Tibial nerve (tissue), 4 donors: ENCODE measurements at places on chromosomes 4 and X. TPM values are rescaled to one million over a fixed set of nuclear protein-coding genes. Genes with fewer than 3 reads are reported as not detected.

The EGFL6 gene
- not detected for total RNA-seq

The GLRB gene
- total RNA-seq, result 0.78 TPM

The SERTM2 gene
- total RNA-seq, result not detected

The CENPVL3 gene
- total RNA-seq, result not detected

The HMGN5 gene
- 29.4 TPM for total RNA-seq

The ANKRD37 gene
- total RNA-seq, result 31.4 TPM

GRCh38 chrX:9665113-9665512 is 100.5 kb downstream of the GPR143 start:
- DNase-seq, result no peak

DNA sequence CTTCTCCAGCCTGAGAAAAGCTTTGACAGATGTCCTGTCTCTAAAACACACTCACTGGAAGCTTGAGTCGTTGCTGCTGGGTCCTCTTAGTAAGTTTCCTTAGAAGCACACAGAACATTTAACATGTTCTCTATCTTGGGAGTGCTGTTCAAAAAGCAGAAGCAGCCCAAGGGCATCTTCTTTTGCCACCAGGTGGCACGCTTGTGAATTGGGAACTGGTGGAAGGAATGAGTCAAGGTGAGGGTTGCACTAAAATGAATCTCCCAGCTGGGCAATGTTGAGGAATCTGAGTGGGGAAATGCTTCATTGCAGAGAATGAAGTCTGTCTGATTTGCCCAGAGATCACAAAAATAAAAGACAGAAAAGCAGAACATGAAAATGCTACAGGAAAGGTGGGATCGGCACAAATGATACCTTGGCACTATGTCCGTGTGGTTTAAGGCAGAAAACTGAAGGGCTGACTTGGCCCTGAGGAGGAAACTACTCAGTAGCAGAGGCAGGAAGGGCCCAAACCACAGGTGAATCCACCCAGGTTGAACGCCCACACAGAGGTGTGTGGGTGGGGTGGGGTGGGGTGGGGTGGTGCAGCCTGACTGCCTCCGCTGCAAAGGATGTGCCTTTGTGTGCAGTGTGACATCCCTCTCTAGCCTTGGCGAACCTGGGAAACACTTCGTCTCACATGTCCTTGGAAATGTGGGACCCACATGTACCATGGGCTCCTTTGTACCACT is 26.0 kb downstream of the KIT start:
- no peak for DNase-seq

DNA sequence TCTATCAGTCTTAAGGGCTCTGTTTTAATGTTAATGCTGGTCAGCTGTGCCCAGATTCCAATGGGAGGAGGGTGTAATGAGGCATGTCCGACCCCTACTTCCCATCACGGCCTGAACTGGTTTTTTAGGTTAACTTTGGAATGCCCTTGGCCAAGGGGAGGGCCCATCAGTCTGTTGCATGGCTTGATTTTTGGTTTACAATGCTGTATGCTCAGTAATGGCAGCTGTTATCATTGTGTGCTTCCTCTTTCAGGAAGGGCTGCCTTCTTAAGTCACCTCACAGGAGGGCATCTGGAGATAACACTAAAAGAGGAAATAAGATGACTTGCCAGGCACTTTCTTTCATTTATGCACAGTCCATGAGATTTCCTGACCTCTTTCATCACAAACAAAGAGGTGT is 36.3 kb downstream of the ATXN3L start:
- no peak for DNase-seq

GRCh38 chr4:25913056-25913850 is 767 bp upstream of the SMIM20 start:
- DNase-seq, result no peak

- no peak for DNase-seq
These were observed 49.3 kb downstream of the MRPL1 start for GRCh38 chr4:77911842-77912450.
